ENCODE measurements at places on chromosomes 7 and 10.

- no peak for DNase-seq
Observed at GRCh38 chr7:157271315-157271990, 65.4 kb upstream of the DNAJB6 start.

DNA sequence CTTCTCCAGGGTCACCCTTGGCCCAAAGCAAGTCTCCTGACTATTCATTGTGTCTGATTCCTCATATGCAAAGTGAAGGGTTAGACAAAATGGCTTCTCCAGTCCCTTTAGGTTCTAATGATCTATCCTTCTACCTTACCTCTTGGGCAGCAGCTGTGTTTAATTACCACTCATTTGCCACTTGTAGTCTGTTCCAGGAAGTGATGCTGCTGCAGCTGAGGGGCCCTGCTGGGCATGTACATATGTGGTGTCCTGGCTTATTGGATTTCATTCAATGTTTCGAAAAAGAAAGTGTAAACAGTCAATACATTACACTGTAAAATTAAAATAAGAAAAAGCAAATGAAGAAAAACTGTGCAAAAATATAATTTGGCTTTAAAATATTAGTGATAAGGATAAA lies 36.6 kb downstream of the SCIN start:
- no peak for DNase-seq

DNA sequence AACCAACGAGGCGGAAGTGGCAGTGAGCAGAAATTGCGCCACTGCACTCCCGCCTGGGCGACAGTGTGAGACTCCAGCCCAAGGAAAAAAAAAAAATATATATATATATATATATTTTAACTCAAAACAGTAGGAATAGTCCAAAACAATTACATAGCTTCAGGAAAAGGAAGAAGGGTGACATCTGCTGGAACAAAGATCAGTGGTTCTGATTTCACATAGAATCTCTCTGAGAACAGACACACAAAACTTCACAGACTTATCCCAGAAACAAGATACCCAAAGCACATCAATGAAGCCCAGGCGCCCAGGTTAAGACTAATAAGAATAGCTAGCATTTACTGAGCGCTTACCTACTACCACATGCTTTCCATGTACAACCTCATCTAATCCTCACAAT lies 45.0 kb downstream of the DNMBP start:
- no peak for DNase-seq

DNA sequence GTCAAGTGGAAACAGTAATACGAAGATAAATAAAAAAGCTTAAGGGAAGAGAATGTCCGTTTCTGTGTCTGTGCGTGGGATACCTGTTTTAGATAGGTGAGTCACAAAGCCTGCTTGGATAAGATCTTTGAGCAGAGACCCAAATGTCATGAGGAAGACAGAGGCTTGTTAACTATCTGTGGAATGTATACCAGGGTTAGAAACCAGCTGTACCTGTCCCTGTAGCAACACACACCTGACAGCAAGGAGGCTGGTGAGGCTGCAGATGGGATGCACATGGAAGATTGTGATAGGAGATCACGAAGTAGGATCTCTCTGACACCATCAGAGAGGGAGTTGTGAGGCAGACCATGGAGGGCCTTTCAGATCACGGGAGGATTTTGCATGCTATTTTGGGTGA lies 105.3 kb downstream of the ARHGAP21 start:
- DNase-seq = no peak
